ENCODE measurements at places on chromosomes 2 and 18.
A peak's percentile ranks its signal among the peaks of the same experiment; 100 is the strongest.

DNA sequence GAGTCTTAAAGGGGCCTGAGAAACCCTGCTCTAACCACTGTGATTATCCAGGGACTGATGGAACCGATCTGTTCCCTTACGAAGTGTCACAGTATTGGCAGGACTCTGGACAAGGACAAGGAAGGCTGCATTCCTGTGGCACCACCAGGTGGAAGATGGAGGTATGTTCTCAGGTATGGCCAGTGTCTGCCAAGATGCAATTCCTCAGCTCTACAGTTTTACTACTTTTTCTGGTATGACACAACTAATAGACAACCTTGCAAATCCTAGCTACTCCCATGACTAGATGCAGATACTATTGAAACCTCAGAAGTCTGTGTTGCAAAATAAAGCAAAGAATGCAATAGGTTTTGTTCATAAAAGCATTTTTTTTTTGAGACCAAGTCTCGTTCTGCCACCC is 14.6 kb downstream of the RAB31 start:
- no peak for DNase-seq

GRCh38 chr2:8335801-8336200 is 346.1 kb upstream of the ID2 start:
- DNase-seq: no peak

DNA sequence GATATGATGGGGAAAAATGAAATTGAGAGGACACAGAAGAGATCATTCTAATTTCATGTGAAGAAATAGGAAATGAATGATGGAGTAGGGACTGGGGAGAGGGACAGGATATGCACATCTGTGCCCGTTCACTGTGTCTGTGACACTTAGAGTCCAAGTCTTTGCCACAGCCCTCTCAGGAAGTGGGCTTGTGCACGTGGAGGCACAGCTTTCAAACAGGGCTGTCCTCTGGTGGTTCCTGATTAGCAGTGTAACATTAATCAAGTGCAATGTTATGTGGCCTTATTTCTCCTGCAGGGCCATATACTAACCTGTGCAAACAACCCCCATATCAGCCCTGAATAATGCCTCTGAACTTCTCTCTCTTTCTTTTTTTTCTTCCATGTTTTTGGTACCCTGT is 312.2 kb upstream of the FAM98A start:
- no peak for DNase-seq

DNA sequence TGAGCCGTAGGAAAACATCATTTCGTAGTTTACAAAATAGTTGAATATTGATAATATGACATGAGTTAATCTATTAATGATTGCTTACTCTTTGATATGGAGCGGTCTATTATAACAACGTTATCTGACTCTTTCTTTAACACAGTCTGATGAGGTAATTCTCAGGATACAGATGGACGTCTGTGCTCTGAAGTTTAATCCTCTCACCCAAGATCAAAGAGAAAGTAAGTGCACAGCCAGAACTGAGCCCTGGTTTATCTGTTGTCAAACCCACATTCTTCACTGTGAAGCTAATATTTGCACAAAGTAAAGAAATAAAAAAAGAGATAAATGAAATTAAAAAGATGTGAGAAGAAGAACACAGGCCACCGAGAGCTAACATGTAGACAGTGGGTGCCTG is 190.9 kb upstream of the COPS8 start:
- DNase-seq: no peak

- DNase-seq: no peak
Observed at GRCh38 chr18:60020107-60020925, 120.5 kb downstream of the PMAIP1 start.

DNA sequence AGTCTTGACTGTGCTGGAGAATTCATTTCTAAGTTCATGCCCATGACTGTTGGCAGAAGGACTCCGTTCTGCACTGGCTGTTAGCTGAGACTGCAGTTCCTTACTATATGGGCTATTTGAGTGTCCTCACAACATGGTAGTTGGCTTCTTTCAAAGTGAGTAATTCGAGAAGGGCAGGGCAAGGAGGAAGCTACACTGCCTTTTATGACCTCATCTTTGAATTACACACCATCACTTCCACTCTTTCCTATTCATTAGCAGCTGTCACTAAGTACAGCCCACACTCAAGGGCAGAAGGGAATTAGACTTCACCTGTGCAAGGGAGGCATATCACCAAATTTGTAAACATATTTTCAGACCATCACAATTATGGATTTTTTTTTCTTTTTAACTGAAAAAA is 55.9 kb upstream of the EPAS1 start:
- DNase-seq: peak; percentile 27

DNA sequence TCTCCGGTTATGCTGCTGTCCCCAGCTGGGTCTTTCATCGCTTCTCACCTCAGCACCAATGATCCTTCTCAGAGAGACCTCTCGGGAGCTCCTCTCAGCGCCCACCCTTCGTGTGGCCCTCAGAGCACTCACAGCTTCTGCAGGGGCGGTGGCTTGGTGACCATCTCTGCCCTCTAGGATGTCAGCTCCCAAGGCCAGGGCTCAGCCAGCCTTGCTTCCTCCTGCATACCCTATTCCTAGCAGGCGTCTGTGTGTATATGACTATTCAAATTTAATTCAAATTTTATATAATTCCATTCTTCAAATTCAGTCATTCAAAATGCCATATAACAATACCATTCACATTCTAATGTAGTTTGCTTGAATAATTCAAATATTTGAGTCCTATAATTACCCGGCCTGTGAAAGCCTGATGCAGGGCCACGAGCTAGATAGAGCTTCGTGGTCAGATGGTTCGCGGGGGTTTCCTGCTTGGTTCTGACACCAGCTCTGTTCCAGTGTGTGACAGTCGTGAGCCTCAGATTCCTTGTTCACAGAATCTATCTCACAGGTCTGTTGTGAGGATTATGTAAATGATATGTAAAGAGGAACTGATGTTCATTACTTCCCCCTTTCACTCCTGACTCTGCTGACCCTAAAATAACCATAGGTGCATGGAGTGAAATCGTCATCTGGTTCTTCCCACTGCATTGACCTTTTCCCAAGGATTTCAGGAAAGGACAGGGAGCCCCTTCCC is 94.0 kb upstream of the CNGA3 start:
- peak; percentile 61 for DNase-seq

- peak; percentile 97 for DNase-seq
Observed at GRCh38 chr2:44753552-44754285, 187.8 kb upstream of the SIX3 start.

- no peak for DNase-seq
Observed at GRCh38 chr2:105057005-105057404, 19.1 kb downstream of the MRPS9 start.

DNA sequence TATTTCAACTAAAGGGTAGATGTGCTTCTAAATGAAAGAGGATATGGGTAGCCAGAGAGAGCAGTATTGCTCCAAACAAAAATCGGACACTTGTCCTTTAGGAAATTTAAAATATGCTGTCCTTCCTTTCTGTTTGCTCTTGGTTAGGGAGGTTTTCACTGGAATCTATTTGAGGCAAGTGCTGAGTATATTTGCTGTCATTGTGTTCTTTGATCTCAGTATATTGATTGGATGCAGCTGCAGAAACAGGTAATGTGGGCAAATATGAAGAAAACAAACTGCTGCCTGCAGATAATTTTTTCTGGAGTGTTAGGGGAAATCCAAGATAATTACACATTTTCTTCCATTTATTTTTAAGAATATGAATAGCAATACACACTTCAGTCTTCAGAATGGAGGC is 410.2 kb downstream of the NCKAP5 start:
- DNase-seq: no peak

GRCh38 chr2:152355409-152355831 is 20.4 kb downstream of the FMNL2 start:
- DNase-seq: no peak

- no peak for DNase-seq
Observed at GRCh38 chr2:2667690-2668089, 336.6 kb upstream of the MYT1L start.

GRCh38 chr18:13627639-13628038 is 98.7 kb downstream of the FAM210A start:
- no peak for DNase-seq

DNA sequence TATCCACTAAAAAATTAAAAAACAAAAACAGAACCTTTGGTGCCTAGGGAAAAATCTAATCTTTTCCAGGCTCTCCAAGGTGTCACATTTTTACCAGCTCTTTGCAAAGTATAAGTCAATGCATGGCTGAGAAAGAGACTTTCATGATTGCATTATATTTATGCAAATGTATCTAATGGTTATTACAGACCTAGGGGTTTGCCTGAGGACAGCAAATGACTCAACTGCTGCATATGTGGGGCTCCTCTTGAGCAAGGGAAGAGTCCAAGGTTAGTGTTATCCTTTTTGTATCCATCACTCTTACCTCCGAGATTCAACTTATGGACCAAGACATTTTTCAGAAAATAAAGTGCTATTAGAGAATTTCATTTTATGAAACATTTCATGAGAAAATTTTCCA is 33.9 kb upstream of the RMP24 start:
- DNase-seq: no peak

GRCh38 chr18:9433671-9434121 is 41.6 kb upstream of the RALBP1 start:
- DNase-seq: peak; percentile 48

GRCh38 chr2:60405271-60405919 is 148.1 kb downstream of the BCL11A start:
- no peak for DNase-seq

- no peak for DNase-seq
Observed at GRCh38 chr18:58026395-58026794, 17.6 kb upstream of the NEDD4L start.
